ENCODE measurements at places on chromosomes 5 and 9.

DNA sequence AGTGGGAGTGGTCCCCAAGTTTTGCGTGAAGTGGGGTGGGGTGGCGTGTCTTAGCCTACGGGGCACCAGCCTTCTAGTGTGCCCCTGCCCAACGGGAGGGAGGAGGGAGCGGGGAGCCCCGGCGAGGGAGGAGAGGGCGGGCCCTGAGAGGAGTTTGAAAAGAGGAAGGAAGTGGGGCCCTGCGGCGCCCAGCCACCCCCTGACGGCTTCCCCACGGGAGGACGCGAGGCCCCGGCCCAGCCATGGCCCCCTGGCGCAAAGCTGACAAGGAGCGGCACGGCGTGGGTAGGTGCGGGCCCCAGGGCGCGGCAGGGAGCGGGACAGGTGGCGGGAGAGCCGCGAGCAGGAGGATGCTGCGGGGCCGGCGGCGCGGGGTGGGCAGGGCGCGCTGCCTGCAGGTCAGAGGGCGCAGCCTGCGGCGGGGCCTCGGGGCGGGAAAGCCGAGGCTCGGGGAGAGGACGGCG, at the start of gene DOCK2:
Gene DOCK2, plus strand, starts transcription at position 191 of the 464 bp plus-strand sequence. Its CDS starts 52 bp downstream, at position 243.
- no peak for DNase-seq

DNA sequence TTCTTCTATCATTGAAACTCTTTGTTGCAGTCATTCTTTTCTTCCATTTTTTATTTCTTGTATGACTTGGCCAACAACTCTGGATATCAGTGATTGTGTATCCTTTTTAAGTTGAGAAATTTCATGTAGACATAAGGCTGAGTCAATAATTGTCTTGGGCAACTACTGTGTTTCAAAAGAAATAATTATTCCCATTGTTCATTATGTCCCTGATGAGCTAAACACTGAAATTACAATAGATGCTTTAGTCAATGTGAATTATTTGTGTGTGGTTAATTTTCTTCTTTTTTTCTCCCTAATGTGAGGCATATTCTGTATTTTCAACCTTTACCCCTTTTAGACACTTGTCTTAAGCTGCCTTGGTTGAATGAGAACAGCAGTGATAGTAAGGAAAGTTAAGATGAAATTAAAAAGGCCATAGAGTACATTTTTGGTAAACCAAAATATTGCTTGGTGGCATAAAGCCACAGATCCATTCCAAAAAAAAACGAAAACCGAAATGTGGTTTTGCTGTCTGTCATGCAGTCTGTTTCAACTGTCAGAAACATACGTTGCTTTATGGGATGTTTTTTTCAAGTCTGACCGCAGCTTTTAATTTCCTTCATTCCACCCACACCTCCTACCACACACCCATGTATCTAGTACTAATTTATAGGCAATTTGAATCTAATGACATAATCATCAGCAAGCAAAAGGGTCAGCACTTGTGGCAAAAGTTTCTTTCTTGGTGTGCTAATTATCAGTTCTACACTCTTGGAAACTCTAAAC, 21.1 kb downstream of the TLE4 start:
- DNase-seq = no peak

DNA sequence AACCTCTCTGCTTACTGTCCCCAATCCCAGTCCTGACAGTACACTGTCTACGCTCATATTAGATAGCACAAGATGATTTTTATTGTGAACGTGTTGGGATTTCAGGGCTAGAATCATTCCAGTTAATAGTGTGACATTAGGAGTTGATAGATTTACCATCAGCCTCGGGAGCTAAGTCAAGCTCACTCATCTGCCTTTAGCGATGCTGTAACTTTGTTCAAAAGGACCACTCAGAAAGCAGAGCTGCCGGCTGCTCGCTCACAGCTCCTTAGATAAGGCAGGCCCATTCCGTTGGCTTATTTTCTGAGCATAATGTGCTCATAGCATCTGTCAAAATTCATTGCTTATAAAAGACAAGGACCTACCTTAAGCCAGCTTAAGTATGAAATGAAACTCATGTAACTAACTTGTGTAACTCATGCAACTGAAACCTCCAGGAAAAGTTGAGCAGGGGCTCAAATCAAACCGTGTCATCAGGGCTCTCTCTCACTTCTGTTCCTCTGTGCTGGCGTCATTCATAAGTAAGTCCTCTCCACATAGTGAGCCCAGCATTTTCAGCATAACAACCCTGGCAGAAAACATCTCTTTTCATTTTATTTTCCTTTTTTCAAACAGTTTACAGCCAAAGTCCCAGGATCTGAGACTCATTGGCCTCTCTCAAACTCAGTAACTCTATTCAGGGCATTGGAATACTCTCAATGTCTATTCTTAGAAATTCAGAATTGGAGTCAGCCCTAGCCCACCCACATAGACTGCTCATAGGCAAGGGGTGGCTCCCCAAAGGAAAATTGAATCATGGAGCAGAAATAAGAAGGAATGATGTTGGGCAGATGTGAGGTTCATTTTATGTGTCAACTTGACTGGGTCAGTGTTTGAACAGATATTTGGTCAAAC, 208.8 kb downstream of the MAN2A1 start:
- DNase-seq = no peak

DNA sequence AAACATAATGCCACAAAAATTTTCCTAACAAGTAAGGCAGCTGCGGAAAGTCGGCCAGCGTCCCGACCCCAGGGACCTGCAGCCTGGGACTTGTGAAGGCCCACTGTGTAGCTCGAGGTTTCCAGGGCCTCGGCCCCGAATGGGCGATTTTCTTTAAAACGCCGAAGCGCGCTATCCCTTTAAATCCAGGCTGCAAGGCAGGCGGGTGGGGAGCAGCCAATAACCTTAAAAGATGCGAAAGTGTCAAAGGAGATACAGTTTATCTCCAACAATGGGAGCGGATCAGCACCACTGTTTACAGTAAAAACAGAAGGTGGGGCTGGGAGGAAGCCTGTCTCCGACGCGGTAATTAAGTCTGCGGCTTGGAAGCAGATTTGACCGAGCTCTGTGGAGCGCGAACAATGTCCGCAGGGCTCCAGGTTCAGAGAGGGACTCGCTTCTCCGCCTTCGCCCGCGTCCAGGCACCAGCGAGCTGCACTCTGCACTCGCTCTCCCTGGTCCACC, 1.7 kb upstream of the ZSWIM6 start:
- peak; percentile 27 for DNase-seq

- DNase-seq = no peak
Observed at GRCh38 chr9:70510157-70510770, 95.8 kb upstream of the KLF9 start.

GRCh38 chr9:489198-490197, 274.8 kb downstream of the DOCK8 start:
- no peak for DNase-seq

DNA sequence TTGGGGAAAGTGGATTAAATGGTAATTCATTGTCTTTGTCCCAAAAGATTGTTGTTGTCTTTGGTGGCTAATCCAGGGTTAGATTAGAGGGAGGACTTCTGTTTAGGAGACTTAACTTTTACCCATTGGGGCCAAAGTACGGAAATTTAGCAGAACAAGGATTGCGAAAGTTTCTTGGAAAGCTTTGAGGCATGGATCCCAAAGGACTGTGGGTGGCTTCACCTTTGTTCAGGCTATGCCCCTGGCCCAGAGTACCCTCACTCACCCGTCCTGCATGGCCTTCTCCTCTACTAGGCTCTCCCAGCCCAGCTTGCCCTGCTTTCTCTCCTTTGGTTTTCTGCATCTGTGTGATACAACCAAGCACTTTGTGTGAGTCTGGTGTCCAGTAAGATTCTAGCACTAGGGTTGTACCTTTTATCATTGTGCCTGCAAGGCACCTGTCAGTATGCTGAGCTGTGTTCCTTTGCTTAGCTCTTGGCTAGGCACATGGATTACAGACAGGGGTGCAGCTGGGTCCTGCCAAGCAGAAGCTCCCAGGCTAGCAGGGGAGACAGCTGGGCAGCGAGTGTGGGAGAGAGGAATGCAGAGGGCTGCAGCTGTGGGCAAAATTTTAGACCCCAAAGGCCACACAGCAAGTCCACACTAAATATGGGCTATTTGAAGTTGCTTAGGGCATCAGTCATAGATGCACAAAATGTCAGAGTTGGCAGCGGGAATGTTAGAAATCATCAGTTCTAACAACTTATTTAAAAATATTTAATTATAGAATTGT, 3.2 kb downstream of the PPARGC1B start:
- DNase-seq = no peak

DNA sequence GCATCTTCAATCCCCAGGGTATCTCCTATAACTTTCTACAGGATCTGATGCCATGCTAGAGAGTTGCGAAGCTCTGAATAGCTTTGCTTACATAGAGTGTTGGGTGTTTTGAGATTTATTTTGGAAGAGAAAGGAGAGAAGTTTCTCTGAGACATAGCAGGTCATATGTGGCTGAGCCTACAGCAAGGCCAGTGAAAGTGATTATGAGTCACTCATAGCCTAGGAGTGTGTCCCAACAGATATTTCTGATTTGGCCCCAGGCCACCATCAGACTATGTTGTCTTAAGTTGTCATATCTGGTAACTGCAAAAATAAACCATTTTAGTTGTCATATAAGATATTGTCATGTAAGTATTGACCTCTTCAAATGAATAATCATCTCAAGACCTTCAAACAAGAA, 132.0 kb upstream of the RAI14 start:
- DNase-seq = no peak

GRCh38 chr5:152551061-152551460, 146.0 kb upstream of the NMUR2 start:
- no peak for DNase-seq
